Amygdala (tissue), 56 donors: ENCODE measurements at places on chromosomes 6 and 20.

DNA sequence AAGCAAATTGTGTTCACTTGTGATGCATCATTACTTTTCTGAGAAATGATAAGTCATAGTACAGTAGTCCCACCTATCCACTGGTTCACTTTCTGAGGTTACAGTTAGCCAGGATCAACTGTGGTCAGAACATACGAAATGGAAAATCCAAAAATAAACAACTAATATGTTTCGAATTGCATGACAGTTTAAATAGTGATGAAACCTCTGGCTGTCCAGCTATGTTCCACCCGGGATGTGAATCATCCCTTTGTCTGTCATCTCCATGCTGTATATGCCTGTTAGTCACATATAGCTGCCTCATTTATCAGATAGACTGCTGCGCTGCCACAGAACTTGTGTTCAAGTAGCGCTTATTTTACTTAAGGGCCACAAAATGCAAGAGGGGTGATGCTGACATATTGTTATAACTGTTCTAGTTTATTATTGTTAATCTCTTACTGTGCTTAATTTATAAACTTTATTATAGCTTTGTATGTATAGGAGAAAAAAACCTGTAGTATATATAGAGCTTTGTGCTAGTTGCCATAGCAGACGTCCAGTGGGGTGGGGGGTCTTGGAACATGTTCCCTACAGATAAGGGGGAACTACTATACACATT, 29.2 kb downstream of the AFDN start:
- no peak for DNase-seq

GRCh38 chr6:25472906-25473305, 179.1 kb upstream of the SCGN start:
- no peak for DNase-seq

DNA sequence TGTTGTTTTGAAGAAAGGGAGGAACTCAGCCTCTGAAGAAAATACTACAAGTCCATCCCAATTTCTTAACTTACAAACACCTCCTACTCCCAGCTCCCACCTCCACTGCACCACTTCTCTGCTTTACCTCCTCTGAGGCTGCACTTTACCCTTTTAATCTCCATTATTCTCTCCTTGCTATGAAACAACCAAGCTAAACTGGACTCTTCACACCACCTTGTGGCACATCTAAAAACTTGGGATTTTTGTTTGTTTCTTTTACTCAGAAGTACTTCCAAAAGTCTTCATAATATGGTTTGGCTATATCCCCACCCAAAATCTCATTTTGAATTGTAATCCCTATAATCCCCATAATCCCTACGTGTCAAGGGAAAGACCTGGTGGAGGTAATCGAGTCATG, 142.2 kb downstream of the MOXD1 start:
- no peak for DNase-seq

DNA sequence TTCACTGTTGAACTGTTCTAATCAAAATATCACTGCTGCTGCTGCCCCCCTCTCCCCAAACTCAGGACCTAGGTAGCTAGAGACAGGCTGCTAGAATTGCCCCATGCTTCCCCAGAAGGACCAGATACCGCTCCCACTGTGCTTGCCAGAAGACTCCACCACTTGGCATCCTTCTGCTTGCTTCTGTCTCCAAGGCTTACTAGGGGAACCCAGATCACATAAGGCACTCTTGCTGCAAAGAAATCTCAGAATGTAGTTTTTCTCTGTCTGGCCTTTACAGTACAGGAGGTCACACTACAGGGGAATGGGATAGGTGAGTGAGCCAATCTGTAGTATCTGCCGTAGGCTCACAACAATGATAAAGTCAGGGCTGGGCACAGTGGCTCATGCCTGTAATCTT, 21.5 kb upstream of the SLC9A8 start:
- DNase-seq: no peak

DNA sequence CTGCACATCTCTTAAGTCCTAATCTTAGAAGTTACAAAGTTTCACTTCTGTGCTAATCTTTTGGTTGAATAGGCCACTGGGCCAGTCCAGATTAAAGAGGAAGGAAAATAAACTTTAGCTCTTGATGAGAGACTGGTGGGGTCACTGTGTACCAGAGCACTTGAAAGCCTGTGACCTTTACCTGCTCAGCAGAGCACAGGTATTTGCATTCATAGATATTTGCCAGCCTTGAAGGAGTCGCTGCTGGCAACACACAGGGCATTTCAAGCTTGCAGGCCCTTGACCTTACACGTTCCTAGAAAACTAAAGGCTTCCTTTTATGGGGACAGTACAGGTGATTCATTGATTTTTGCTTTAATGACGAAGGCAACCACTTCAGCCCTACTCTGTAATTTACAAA, 108.4 kb upstream of the SLC22A23 start:
- DNase-seq: no peak

DNA sequence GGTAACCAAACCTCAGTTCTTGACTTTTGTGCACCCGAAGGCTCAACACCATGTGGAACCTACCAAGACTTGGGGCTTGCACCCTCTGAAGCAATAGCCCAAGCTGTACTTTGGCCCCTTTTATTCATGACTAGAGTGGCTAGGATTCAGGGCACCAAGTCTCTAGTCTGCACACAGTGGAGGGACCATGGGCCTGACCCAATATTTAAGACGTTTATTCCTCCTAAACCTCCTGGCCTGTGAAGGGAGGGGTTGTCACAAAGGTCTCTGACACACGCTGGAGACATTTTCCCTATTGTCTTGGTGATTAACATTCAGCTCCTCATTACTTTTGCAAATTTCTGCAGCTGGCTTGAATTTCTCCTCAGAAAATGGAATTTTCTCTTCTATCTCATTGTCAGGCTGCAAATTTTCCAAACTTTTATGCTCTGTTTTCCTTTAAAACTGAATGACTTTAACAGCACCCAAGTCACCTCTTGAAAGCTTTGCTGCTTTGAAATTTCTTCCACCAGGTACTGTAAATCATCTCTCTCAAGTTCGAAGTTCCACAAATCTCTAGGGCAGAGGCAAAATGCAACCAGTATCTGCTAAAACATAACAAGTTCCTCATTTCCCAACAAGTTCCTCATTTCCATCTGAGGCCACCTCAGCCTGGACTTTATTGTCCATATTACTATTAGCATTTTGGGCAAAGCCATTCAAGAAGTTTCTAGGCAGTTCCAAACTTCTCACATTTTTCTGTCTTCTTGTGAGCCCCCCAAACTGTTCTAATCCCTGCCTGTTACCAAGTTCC, 481.4 kb upstream of the BTBD3 start:
- no peak for DNase-seq

DNA sequence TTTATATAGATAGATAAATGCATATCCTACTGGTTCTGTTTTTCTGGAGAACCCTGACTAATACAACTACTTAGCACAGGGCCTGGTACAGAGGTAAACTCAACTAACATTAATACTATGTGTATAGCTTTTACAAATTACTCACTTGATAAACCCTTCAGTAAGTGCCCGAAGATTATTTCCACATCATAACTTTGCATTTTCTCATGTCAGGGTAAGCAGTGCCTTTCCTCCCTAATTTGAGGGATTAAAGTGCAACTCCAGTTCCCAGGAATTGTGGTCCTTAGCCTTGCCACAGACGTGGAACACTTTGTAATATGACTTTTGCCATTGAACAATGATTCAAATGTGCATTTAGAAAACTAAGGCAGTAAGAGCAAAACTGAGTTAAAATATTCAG, 147.5 kb upstream of the SMLR1 start:
- no peak for DNase-seq

GRCh38 chr6:160137989-160138835, 16.6 kb downstream of the SLC22A1 start:
- DNase-seq: peak; percentile 10

- DNase-seq: no peak
Observed at GRCh38 chr6:26472549-26473290, 15.0 kb downstream of the BTN2A1 start.

- DNase-seq: no peak
Observed at GRCh38 chr20:54340206-54340605, 132.3 kb downstream of the PFDN4 start.

DNA sequence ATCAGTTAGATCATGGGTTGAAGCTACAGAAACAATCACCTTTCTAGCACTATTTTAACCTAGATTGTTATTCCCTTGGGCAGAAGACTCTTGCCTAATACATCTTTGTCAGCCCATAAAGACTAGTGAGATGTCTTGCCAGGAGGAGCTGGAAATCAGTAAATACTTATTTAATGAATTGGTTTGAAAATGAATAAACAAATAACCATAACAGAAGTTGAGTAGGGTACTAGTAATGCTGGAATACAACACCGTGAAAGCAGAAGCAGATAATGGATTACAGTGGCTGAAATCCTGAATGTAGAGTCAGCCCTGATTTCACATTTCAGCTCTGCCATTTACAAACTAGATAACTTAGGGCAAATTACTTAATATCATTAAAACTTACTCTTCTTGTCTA, 236.1 kb downstream of the PACRG start:
- DNase-seq: no peak

GRCh38 chr6:159002432-159003155, 2.6 kb upstream of the RSPH3 start:
- DNase-seq: no peak

DNA sequence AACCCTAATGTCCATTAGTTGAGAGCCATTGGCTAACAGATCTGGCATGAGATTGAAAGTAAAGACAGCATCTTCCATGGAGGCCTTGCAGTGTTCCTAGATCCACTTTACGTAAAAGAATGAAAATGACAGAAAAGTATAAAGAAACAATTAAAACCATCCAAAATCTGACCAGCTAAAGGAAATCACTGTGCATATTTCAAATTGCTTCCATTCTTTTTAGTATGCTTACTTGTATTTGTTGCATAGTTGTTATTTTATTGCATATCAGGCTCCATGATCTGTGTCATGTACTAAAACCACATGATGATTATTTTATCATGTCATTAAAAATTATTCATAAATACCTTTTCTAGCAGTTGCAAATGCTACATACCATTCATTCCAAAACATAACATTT, 67.9 kb downstream of the GCLC start:
- no peak for DNase-seq

DNA sequence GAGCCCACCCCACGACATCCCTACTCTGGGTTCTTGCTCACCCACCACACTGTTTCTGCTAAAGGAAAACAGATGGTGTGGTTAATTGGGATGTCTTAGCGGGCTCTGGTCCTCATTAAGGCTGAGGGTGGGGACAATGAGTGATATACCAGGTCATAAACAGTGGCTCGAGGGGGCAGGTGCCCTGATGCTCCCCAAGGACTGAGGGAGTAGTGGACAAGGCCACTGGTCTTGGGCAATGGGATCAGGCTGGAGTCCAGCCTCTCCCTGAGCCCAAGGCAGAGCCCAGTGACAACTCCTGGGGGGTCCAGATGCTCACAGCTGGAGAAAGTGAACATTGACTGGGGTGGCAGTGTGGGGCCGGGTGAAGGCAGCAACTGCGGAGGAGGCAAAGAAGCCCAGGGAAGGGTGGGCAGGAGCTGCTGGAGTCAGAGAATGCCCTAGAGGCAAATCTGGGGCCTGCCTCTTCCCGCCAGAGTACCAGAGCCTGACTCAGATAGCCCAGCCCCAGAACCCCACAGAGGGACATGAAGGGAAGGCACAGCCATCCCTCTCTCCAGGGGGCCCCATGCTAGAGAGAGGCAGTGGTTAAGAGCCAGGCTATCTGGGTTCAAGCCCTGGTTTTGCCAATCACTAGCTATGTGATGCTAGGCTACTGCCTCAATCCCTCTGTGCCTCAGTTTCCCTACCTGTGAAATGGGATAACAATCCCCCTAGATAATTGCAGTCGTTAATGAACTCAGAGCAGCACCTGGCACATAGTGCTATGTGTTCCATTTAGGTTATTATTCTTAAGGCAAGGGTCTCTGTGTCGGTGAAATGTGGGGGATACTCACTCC, 72.3 kb downstream of the MRPL14 start:
- no peak for DNase-seq
